ENCODE measurements at places on chromosomes 3 and 15. TPM values are rescaled to one million over a fixed set of nuclear protein-coding genes. Genes with fewer than 3 reads are reported as not detected.
A peak's percentile ranks its signal among the peaks of the same experiment; 100 is the strongest.

- H3K27me3 ChIP-seq = no peaks in the 10 kb centered on the region
- DNase-seq = no peak
- H3K4me3 ChIP-seq = no peak overlapping the region
- H3K27ac ChIP-seq = no peak overlapping the region
- peaks cover 4% of the 10 kb centered on the region for H3K4me1 ChIP-seq
Measured at GRCh38 chr3:177694951-177695350, 497.7 kb upstream of the TBL1XR1 start.

DNA sequence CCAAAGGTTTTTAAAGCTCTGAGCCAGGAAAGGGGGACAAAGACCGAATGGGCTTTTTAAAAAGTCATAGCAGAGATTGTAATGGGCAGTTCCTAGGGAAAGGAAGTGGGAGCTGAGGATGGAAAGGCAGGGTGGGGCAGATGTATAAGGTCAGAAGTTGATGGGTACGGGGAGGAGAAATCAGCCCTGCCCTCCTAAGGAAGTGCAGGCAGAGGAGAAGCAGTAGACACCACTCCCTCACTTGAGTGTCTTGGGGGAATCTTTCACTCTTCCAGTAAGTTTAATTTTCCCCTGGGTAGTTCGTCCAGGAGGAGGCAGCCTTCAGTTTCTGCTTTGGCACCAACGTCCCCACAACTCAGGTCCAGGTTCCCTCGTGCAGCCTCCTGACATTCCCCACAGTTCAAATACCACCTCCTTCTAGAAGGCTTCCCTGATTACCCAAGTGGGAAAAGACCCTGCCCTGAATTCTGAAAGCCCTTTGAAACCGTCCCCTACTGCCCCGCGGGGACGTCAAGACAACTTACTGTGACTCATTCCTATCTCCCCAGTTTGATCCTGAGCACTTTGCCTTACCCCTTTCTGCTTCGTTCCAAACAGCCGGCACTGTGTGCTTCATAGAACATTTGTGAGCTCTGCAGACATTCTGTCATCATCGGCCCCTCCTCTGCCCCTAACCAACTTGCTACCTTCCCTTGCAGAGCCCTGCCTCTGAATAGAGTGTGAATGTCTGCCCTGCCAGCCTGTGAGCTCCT lies 14.3 kb upstream of the SRP14 start:
- peaks cover 68% of the 10 kb centered on the region for H3K4me1 ChIP-seq
- no peaks in the 10 kb centered on the region for H3K36me3 ChIP-seq
- no peak overlapping the region for H3K27ac ChIP-seq
- no peak overlapping the region for H3K4me3 ChIP-seq

DNA sequence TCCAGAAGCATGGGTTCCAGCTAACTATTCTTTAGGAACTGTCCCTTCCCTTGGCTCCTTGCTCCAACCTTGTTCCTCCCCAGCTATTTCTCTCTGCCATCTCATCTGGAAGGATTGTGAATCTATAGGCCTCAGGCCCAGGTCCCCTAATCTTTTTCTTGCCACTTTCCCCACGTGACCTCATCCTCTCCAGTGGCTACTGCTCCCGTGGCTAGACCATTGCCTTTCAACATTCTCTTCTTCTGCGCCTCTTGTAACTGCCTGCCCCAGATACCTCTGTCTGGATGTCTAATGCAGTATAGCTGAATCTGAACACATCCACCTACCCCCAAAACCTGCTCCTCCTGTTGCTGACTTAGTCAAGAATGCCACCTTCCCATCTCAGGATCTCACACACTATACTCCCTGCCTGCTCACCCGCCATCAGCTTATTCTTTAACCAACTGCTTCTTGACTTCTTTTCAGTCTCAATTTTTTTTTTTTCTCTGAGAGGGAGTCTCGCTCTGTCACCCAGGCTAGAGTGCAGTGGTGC lies 5.2 kb downstream of the GPX1 start:
- H3K36me3 ChIP-seq = no peaks in the 10 kb centered on the region
- H3K4me3 ChIP-seq = no peak overlapping the region
- H3K27me3 ChIP-seq = no peaks in the 10 kb centered on the region
- DNase-seq = no peak
- H3K4me1 ChIP-seq = peaks cover 79% of the 10 kb centered on the region

GRCh38 chr15:33618350-33618749 lies 307.6 kb downstream of the RYR3 start:
- no peaks in the 10 kb centered on the region for H3K36me3 ChIP-seq
- no peaks in the 10 kb centered on the region for H3K4me1 ChIP-seq
- no peak overlapping the region for H3K27ac ChIP-seq
- H3K4me3 ChIP-seq = no peak overlapping the region
- no peak for DNase-seq
- no peaks in the 10 kb centered on the region for H3K27me3 ChIP-seq

GRCh38 chr3:120306519-120307455 lies 21.8 kb upstream of the GPR156 start:
- no peaks in the 10 kb centered on the region for H3K36me3 ChIP-seq
- DNase-seq = no peak
- H3K4me1 ChIP-seq = peaks cover 5% of the 10 kb centered on the region
- H3K4me3 ChIP-seq = no peak overlapping the region

GRCh38 chr3:70276901-70277300 lies 35.5 kb downstream of the MDFIC2 start:
- H3K4me3 ChIP-seq = no peak overlapping the region
- H3K27ac ChIP-seq = no peak overlapping the region
- no peaks in the 10 kb centered on the region for H3K4me1 ChIP-seq
- H3K27me3 ChIP-seq = no peaks in the 10 kb centered on the region

GRCh38 chr3:13853978-13854296 lies 25.9 kb downstream of the WNT7A start:
- H3K27ac ChIP-seq = no peak overlapping the region
- H3K36me3 ChIP-seq = no peaks in the 10 kb centered on the region
- no peaks in the 10 kb centered on the region for H3K4me1 ChIP-seq
- H3K4me3 ChIP-seq = no peak overlapping the region
- peaks cover 54% of the 10 kb centered on the region for H3K27me3 ChIP-seq

DNA sequence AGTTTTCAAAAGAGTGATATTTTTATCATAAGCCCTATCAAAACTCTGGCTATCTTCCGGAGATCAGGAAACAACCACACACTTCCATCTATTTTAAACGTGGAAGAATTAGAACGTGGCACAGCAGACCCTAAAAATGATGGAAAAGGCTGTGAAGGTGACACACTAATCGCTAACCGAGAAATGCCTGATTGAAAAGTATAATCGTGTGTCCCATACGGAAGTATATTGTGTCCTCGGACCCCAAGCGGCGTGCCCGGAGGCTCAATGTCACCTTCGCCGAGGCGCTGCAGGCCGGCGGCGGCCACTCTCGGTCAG lies 642 bp downstream of the COX5A start:
- no peak for DNase-seq
- H3K4me1 ChIP-seq = peaks cover 43% of the 10 kb centered on the region
- peaks cover under 1% of the 10 kb centered on the region for H3K36me3 ChIP-seq
- peak overlapping the region; percentile 93 for H3K27ac ChIP-seq

- H3K36me3 ChIP-seq = no peaks in the 10 kb centered on the region
- no peaks in the 10 kb centered on the region for H3K4me1 ChIP-seq
- H3K4me3 ChIP-seq = no peak overlapping the region
- no peak overlapping the region for H3K27ac ChIP-seq
- H3K27me3 ChIP-seq = no peaks in the 10 kb centered on the region
Measured at GRCh38 chr3:38598791-38599190, 50.7 kb downstream of the SCN5A start.

GRCh38 chr3:177351757-177352158 lies 154.5 kb upstream of the TBL1XR1 start:
- peaks cover 14% of the 10 kb centered on the region for H3K4me1 ChIP-seq
- DNase-seq = no peak
- no peaks in the 10 kb centered on the region for H3K36me3 ChIP-seq
- no peak overlapping the region for H3K4me3 ChIP-seq
- H3K27ac ChIP-seq = no peak overlapping the region

- H3K4me1 ChIP-seq = peaks cover 7% of the 10 kb centered on the region
- no peak for DNase-seq
- H3K27me3 ChIP-seq = no peaks in the 10 kb centered on the region
- H3K4me3 ChIP-seq = no peak overlapping the region
- no peaks in the 10 kb centered on the region for H3K36me3 ChIP-seq
Measured at GRCh38 chr3:128874481-128875180, 4.8 kb upstream of the ACAD9 start.

- no peaks in the 10 kb centered on the region for H3K4me1 ChIP-seq
- H3K4me3 ChIP-seq = peak overlapping the region; percentile 97
- no peaks in the 10 kb centered on the region for H3K27me3 ChIP-seq
- no peak for DNase-seq
- peak overlapping the region; percentile 97 for H3K27ac ChIP-seq
- H3K36me3 ChIP-seq = no peaks in the 10 kb centered on the region
Measured at GRCh38 chr3:67655364-67656121, 1.1 kb upstream of the SUCLG2 start.

DNA sequence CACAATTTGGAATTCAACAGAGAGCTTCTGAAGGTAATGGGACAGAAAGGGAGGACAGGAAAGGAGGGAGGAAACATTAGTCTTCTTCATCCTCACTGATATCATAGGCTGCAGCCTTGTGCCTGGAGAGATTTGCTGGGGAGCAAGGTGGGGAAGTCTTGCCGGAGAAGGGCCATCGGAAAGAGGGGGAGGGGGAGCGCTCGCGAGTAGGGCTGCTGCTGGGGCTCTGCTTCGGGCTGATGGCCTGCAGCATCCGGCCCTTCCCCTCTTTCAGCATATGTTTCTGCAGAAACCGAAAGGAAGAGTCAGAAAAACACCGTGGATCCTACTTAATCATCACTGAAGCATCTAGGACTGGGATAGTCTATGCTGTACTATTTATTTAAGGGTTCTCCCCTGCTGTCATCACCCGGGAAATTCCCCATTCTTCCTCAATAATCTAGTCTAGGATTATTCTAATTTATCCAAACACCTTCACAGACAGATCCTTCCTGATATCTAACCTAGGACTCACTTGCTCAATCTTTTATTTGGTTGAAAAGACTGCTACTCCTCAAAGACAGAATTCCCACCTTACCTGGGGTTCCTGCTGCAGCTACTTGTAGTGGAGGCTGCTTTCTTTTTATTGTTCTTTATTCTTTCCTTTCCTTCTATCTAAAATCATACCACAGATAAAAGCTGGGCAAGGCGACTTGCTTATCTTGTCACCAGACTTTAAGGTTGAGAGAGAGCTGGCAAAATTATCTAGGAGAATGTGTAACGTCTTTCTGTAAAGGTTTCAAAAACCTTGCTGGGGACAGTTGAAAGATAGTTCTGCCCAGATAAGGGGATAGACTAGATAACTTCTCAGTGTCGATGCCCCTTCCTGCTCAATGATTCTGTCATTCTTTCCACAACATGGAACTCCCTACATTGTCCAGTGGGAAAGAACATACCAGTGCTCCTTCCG lies 22.6 kb downstream of the SLC51A start:
- no peaks in the 10 kb centered on the region for H3K4me1 ChIP-seq
- peaks cover 19% of the 10 kb centered on the region for H3K36me3 ChIP-seq
- H3K27ac ChIP-seq = no peak overlapping the region

- H3K4me1 ChIP-seq = peaks cover 3% of the 10 kb centered on the region
- H3K36me3 ChIP-seq = no peaks in the 10 kb centered on the region
- no peak for DNase-seq
- no peak overlapping the region for H3K27ac ChIP-seq
- H3K4me3 ChIP-seq = no peak overlapping the region
- no peaks in the 10 kb centered on the region for H3K27me3 ChIP-seq
Measured at GRCh38 chr15:69701198-69701597, 248.6 kb downstream of the RPLP1 start.

DNA sequence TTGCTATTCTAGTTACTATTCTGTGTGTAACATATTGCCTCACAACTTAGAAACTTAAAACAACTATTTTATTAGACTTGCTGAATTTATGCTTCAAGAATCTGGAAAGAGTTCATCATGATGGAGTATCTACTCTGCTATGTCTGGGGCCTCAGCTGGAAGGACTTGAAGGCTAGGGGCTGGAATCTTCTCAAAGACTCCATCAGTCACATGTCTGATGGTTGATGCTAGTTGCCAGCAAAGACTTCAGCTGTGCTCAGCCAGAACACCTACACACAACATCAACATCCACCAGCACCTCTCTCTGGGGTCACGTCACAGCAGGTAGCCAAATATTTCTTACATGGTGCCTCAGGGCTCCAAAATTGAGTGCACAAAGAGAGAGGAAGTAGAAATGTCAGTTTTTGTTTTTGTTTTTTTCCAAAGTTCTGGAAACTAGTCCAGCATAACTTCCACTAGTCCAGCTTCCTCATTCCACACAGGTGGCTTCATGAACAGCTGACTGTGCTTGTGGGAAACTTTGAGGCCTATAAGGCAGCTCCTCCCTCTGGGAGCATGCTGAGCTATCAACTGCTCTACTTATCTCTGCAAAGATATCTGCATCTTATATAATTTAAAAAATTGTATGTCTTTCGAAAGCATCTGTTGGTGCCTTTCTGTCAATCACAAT lies 325.4 kb upstream of the AGTR1 start:
- H3K4me3 ChIP-seq = no peak overlapping the region
- H3K27me3 ChIP-seq = no peaks in the 10 kb centered on the region

GRCh38 chr3:24154013-24154695 lies 209.1 kb downstream of the NR1D2 start:
- peaks cover 17% of the 10 kb centered on the region for H3K4me1 ChIP-seq
- no peaks in the 10 kb centered on the region for H3K36me3 ChIP-seq
- no peak overlapping the region for H3K27ac ChIP-seq
- no peak for DNase-seq
- no peaks in the 10 kb centered on the region for H3K27me3 ChIP-seq

GRCh38 chr3:37308247-37308646 lies 133.9 kb upstream of the LRRFIP2 start:
- H3K36me3 ChIP-seq = no peaks in the 10 kb centered on the region
- no peak for DNase-seq
- H3K4me3 ChIP-seq = no peak overlapping the region
- no peaks in the 10 kb centered on the region for H3K27me3 ChIP-seq
- H3K27ac ChIP-seq = no peak overlapping the region

DNA sequence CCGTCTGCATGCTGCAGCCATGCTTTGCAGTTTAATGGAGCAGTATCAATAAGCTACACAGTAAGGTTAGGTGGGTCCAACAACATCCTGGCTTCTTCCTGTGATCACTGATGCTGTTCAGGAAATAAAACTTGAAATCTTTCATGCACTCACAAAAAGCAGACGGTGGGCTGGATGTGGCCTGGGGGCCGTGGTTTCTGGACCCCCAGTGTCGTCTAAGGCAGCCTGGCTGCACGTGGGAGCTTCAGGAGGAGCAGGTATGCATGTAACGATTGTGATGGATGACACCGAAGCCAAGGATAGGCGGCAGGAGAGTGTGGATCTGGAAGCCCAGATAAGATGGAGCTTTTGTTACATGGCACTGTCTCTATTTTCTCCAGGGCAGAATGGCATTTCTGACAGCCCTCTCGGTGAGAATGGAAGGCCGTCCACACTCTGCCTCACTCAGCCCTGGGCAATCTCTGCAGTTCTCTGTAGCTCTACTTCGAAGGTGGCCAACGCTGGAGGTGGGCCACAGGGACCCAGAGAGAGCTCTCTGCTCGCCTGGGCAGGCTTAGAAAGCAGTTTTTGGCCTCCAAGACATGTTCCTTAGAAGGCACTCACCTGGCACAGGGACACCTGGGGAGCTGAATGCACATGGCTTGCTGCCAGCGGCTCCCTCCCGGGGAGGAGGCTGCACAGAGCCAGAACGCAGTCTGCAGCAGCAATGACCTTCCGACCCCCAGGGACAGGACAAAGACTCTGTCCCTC lies 46.4 kb upstream of the IQSEC1 start:
- H3K27me3 ChIP-seq = no peaks in the 10 kb centered on the region
- no peak overlapping the region for H3K4me3 ChIP-seq
- H3K36me3 ChIP-seq = no peaks in the 10 kb centered on the region

TOMM70 gene
- total RNA-seq = 46.2 TPM

EID1 gene
- total RNA-seq = 223 TPM

HHATL gene
- total RNA-seq = 654 TPM

SPATA16 gene
- total RNA-seq = not detected

LDHAL6B gene
- not detected for total RNA-seq

SI gene
- not detected for total RNA-seq
